ENCODE measurements at places on chromosomes 11 and 22.
A peak's percentile ranks its signal among the peaks of the same experiment; 100 is the strongest.

DNA sequence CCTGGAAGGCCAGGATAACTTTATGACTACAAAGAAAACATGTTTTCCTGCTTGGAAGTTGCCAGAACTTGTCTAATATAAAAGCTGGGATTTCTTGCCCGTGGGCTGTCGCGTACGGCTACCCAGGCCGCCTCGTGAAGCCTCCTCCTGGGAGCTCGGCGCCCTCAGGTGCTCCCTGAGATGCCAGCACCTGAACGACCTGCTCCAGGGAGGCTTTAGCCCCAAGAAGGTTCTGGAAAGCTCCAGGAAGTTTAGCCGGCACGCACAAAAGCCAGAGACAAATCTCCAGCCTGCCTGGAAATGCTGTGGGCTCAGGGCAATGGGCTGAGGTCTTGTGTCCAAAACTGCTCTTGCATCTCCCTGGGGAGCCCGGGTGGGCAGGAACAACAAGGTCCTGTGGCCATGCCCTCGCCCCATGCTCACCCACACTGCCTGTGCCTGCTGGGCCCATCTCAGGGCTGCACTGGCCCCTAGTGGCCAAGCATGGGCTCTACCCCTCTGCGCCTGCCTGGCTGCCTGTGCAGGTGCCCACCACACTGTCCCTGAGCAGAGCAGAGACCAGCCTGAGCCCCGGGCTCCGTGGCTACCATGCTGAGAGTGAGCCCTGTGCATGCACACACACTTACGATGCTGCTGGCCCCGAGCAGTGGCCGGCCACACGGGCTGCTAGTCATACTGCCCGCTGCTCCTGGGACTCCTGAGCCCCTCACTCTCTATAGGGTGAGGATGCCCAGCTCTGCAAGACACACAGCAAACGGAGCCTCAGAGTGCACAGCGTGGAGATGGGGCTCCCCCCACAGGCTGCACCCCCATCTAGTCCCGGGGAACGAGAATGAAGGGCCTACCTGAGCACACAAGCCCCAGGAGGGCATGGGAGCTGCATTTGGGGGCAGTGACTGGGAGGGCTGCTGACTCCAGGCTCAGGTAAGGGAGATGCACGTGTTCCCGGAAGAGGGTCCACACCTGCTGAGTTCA is 4.9 kb upstream of the CELSR1 start:
- DNase-seq = peak; percentile 62

- no peak for DNase-seq
Observed at GRCh38 chr11:33000181-33000580, 15.5 kb upstream of the DEPDC7 start.

- no peak for DNase-seq
Observed at GRCh38 chr11:46890665-46891064, 27.7 kb downstream of the LRP4 start.

GRCh38 chr22:23756891-23757290 is 2.7 kb upstream of the VPREB3 start:
- DNase-seq = no peak

DNA sequence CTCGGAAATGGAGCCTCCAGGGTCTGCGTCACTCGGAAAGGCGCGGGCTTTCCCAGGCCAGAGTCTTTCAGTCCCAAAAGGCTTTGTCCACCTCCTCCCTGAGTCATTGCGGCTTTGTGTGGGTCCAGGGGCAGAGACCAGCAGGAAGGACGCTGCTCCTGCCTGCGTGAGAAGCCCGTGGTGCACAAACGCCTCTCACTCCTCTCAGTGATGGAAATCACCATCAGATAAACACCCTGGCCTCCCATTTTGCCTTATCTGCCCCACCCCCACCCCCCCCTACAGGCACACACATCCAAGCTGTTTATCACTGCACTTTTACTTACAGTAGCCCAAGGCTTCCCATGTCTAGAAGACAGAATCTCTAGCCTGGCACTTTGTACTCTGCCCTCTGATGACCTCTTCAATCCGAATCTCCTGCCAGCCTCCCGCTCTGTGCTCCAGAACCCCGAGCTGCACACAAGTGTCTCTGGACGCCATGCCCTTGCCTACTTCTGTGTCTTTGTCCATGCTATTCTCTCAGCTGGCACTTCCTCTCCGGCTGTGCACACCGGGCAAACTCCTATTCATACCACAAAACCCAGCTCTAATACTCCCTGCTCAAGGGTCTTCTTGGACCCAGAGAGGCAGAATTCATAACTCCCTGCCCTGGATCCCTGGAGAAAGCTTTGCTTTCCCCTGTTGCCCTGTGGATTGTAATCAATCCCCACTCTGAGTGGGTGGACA is 954.6 kb downstream of the TBC1D22A start:
- no peak for DNase-seq

DNA sequence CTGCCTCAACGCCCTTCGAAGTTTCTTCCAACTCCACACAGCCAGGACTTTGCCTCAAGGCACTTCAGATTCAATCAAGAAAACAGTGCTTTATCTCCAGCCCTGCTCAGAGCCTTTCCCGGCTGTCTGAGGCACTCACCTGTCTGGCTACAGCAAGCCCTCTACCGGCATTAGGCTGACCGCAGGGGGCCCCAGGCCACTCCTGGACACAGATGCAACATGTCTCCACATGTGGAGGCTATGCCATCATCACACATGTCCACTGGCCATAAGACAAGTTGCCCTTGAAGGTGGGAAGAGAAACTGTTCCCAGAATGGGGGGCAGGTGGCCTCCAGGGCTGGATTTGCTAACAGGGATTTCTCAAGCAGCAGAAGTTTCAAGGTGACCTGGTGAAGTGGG is 10.0 kb downstream of the SCUBE1 start:
- DNase-seq = no peak

DNA sequence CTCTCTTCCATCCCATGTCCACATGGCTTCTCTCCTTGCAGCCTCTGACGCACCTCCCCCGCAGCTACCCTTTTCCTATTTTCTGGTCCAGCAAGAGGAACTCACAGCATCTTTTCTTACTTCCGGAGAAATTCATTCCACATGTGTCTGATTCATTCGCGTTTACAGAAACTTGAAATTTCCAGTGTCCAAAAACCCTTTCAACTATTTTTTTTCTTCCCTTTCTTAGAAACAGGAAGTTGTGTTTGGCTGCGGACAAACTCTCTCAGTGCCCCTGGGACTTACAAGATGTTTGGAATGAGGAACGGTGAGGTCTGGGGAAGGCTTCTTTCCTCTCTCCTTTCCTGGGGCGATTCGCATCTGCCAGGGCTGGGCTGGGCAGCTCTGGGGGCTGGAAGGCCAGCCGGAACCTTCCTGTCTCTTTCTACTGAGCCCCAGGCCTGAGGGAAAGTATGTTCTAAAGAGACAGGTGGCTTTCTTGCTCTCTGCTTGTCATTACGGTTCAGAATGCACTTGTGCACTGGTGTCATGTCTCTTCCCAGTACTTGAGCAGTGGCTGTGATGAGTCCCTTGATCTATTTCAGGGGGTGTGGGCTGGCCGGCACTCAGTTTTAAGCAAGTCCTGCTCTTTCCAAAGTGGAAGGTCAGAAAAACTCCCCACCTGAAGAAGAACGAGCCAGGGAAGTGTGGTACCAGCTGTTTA is 27.5 kb downstream of the ADAMTS8 start:
- no peak for DNase-seq

DNA sequence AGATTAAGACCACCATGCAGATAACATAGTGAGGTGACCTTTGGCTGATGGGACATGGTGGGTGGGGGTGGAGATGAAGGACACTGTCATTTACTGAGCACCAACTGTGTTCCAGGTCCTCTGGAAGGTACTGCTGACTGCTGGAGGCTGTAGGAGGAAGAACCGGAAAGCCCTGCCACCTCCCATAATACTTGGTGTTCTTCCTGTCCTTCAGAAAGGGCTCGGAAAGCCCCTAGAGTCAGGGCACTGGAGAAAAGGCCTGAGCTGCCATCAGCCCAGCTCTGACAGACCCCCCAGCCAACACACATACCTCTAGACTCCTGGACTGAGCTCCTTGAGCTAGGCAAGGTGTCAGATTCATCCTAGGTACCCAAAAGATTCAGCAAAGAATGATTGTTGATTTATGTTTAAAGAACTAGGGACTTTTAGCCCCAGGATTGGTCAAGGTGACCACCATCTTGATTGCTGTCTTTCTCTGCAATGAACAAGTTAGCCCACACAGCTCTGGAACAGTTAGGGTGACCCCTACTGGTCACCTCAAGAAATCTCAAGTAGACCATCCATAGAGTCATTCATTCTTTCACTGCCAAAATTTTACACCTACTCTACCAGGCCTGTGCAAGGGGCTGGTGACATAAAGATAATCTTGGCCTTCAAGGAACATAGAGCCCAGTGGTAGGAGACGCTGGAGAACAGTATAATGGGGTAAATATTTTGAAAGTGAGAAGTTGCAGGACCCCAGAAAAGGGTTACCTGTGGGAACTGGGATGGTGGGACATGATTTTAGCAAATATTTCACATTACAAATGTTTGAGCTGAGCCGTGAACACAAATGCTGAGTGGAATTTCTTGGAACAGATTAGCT is 39.4 kb downstream of the IRAG1 start:
- DNase-seq = peak; percentile 22

- no peak for DNase-seq
Observed at GRCh38 chr22:39662686-39663052, 92.1 kb downstream of the CACNA1I start.

- no peak for DNase-seq
Observed at GRCh38 chr22:47190957-47191670, 428.7 kb downstream of the TBC1D22A start.

- DNase-seq = no peak
Observed at GRCh38 chr11:1100417-1101245, 26.0 kb downstream of the MUC2 start.

GRCh38 chr11:59559886-59560285 is 48.5 kb downstream of the OR4D9 start:
- no peak for DNase-seq

- DNase-seq = no peak
Observed at GRCh38 chr11:60855726-60856633, at the start of gene PTGDR2. PTGDR2 (minus strand) TSS chr11:60855950; CDS start chr11:60853722, 2,228 bp downstream.

- peak; percentile 82 for DNase-seq
Observed at GRCh38 chr11:19577976-19578619, 134.5 kb upstream of the NAV2 start.

DNA sequence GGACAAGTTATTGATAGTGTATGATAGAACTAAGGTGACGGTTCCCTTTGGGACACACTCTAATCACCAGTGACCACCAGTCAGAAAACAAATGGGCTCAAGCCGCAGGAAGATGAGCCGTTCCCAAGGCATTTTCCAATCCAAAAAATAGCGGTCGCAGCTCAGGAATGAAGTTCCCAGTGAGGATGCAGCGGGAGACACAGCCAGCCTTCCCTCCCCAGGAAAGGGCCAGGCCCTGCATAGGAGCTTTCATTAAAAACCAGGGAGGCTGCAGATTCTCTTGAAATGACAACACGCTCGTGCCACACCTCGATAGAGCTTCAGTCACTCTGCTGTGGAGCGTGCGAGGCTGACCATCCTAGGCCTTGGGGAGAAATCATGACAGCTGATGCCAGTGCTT is 65.8 kb upstream of the WNT7B start:
- DNase-seq = no peak

- DNase-seq = peak; percentile 42
Observed at GRCh38 chr11:119363851-119364590, 17.5 kb downstream of the USP2 start.

- no peak for DNase-seq
Observed at GRCh38 chr11:131626788-131627187, 256.4 kb downstream of the NTM start.

DNA sequence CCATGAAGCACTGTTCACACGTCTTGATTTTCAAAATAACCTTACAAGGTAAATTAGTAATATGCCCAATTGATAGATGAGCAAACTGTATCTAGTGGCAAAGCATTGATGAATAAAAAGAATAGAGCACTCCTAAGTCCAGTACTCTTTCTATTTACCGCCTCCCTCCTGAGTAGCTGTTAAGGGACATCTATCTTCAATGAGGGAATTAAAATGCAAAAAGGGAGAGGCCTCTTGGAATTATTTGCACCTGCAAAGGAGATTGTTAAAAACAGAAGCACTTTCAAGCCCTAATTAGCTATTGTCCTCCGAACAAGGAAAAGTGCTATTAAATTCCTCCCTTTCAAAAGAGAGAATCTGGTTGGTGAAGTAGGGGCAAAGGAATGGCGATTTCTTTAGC is 6.8 kb upstream of the GALNT18 start:
- no peak for DNase-seq

DNA sequence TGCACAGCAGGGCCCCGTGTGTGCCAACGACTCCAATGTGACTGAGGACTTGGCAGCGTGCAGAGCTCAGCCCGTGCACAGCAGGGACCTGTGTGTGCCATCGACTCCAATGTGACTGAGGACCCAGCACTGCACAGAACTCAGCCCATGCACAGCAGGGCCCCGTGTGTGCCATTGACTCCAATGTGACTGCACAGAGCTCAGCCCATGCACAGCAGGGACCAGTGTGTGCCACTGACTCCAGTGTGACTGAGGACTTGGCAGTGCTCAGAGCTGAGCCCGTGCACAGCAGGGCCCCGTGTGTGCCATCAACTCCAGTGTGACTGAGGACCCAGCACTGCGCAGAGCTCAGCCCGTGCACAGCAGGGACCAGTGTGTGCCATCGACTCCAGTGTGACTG is 347.8 kb upstream of the B3GAT1 start:
- no peak for DNase-seq

- no peak for DNase-seq
Observed at GRCh38 chr22:48055827-48056226, 1293.4 kb downstream of the TBC1D22A start.

DNA sequence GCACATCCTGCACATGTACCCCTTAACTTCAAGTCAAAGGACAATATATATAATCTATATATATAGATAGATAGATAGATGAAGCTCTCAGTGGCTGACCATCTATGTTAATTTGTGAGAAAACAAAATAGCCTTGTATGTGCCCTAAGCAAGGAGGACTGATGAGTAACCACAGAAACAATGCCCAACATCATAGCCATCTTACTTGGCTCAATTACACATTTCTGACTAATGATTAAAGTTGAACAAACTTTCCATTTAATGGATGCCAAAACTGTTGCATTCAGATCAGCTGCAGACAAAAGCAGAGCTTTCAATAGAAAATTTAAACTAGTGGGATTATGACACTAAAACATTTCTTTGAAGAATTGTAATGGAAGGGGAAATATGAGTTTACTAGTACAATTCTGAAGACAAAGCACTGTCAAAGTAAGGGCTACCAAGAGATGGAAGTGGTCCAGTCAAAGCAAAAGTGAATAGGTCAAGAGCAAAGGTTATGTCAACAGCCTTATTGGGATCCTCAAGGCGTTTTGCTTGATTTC is 1188.2 kb upstream of the RAG2 start:
- no peak for DNase-seq
